ENCODE measurements at places on chromosomes 12 and 14.

- DNase-seq, result no peak
These were observed 2.1 kb upstream of the GTSF1 start for GRCh38 chr12:54475537-54475936.

- no peak for DNase-seq
These were observed 27.8 kb downstream of the COQ6 start for GRCh38 chr14:73977896-73978295.

DNA sequence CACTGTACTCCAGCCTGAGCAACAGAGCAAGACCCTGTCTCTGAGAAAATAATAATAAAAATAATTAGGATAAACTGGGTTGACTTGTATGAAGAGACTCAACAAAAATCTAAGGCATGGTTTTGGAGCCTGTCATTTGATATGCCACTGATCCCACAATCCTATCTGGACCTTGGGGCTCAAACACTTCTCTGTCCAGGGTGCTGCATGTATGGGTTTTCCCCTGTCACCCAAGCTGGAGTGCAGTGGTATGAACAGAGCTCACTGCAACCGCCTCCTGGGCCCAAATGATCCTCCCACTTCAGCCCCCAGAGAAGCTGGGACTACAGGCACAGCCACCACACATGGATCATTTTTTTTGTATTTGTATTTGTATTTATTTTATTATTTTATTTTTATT is 5.3 kb upstream of the VSIG10 start:
- DNase-seq, result no peak

DNA sequence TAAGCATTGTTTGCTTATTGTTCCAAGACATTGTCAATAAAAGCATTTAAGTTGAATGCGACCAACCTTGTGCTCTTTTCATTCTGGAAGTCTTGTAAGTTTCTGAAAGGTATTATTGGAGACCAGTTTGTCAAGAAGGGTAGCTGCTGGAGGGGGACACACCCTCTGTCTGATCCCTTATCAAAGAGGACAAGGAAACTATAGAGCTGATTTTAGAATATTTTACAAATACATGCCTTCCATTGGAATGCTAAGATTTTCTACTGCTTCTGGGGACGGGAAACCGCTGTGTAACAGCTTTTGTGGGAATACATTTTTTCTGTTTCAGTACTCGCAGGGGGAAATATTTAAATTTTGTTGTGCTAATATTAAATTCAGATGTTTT is 3.5 kb downstream of the FOS start:
- DNase-seq, result peak; percentile 54

- DNase-seq, result no peak
These were observed 86.5 kb downstream of the SRGAP1 start for GRCh38 chr12:63930971-63931370.

DNA sequence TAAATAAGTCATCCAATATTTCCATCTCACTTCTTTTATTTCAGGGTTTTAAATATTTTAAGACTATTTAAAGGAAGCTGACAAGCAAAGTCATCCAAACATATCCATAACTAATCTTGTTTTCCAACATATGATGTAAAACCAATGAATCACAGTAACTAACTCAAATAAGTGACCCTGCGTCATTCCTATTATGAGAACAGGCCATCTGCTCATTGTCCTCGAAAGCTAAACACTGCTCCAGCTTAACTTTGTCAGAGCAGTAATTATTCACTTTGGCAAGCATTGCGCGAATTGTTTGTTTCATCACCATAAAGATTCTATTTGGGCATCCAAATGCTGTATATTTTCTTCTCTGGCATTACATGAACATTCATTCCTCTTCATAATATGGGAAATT is 99.1 kb downstream of the CAPZA3 start:
- DNase-seq, result no peak

GRCh38 chr14:92650581-92651105 is 97.8 kb downstream of the LGMN start:
- DNase-seq, result no peak

GRCh38 chr14:21521501-21521900 is 4.6 kb downstream of the SALL2 start:
- no peak for DNase-seq

GRCh38 chr12:2672863-2673262 is 121.9 kb upstream of the FKBP4 start:
- no peak for DNase-seq

DNA sequence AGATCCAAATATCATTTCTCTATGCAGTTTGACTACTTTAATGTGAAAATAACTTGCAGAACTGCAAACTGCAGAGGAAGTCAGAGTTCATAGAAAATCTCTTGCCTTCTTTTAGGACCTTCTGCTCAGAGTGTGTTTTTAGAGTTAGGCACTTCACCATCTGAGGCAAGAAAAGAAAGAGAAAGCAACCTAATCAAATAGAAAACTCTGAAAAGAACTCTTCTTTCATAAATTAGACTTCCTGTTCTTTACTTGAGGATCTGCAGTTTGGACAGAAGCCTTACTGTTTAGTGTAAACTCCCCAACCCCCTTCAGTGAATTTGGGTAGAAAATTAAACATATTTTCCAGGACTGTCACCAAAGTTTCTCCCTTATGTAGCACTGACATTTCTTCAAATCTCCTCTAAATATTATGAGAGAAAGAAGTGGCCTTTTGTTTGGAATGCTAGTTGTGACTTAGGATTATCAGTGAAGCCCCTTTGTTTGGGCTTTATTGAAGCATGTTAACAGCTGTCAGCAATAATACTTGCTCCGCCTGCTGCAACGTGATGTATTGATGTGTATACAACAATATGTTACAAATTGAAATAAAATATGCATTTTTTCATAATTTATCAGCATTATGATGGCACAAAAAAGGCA is 99.5 kb downstream of the PDZRN4 start:
- no peak for DNase-seq

DNA sequence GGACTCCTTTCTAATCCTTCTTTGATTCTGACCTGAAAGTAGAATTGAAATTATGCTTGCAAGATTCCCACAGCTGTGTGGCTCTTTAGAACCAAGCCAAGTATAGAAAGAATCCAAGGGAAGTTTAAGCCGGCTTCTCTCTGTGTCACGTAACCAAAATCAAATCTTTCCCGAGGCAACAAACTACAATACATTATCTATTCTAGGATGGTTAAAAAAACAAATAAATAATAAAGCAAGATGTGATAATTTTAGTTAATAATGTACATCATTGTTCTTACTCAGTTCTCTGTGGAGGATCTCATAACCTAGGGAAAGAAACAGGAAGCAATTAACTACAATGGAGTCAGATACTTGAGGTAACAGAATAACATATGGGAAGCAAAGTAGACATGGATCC is 78.1 kb upstream of the ST8SIA1 start:
- DNase-seq, result no peak

- no peak for DNase-seq
These were observed 7.6 kb upstream of the NOP2 start for GRCh38 chr12:6575648-6576047.

GRCh38 chr12:70110085-70110484 is 133.1 kb upstream of the CNOT2 start:
- DNase-seq, result no peak

GRCh38 chr14:90911121-90911520 is 94.9 kb upstream of the TTC7B start:
- no peak for DNase-seq

DNA sequence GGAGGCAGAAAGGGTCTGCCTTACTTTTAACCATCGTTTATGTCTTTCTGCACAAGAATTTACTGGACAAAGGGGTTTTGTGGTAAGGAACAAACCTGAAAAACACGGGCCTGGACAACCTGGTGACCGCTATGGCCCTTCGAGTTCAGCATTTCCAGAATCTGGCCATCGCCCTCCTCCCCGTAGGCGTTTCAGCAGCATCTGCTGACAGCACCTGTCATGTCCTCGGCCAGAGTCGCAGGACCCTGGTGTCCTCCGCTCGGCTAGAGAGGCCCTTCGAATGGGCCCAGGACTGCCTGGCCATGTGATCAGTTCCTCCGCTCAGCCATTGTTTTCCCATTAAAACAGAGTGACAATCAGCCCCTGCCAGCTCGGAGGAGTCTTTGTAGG is 142.8 kb upstream of the FKBP4 start:
- DNase-seq, result no peak

GRCh38 chr12:125272383-125272933 is 207.2 kb downstream of the AACS start:
- no peak for DNase-seq

- DNase-seq, result peak; percentile 80
These were observed 12.5 kb downstream of the EGLN3 start for GRCh38 chr14:33938131-33938949.

DNA sequence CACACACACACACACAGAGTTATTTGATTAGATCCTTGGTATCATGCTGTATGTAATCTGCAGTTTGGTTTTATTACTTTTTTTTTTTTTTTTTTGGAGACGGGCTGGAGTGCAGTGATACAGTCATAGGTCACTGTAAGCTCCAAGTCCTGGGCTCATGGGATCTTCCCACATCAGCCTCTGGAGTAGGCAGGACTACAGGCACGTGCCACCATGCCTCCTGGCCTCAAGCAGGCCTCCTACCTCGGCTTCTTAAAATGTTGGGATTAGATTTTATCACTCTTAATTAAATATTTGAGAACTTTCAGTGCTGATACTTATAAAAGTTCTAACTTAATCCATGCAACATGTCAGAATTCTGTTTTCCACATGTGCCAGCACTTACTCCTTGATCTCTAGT is 31.3 kb upstream of the PSEN1 start:
- no peak for DNase-seq

- DNase-seq, result no peak
These were observed 11.8 kb upstream of the CEBPE start for GRCh38 chr14:23130871-23131270.

DNA sequence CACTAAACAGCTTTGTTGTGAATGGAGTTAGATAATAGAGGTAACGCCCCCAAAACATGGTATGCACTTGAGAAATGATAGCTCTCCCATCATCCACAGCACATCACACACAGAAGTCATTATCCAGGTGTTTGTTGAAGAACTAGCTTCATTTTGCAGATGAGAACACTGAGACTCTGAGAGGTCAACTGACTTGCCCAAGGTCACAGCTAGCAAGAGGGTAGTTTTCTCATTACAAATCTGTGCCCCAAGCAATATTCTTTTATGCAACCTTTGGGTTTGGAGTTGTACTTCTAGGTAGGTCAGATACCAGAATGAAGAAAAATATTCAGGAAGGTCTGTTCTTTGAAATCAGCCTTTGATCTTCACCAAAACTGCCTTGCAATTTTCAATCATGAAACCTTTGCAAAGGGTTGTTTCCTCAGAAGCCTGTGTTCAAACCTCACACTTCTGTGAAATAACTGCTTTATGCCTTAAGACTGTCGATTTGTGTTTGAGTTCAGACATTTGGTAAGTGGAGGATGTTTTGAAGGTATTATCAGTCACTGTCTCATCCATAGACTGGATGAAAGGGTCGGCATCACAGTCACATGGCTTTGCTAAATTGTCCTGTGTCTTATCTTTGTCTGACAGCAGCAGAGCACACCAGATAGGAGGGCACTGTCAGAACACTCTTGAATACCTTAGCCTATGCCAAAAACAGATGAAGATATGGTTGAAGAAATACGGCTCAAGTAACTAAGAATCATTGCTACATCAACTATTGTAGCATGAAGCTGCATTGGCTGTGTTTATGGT is 233.2 kb upstream of the BTG1 start:
- DNase-seq, result no peak

GRCh38 chr14:53209370-53209769 is 56.2 kb upstream of the DDHD1 start:
- no peak for DNase-seq

- no peak for DNase-seq
These were observed 686.4 kb downstream of the GALC start for GRCh38 chr14:87306409-87307168.

DNA sequence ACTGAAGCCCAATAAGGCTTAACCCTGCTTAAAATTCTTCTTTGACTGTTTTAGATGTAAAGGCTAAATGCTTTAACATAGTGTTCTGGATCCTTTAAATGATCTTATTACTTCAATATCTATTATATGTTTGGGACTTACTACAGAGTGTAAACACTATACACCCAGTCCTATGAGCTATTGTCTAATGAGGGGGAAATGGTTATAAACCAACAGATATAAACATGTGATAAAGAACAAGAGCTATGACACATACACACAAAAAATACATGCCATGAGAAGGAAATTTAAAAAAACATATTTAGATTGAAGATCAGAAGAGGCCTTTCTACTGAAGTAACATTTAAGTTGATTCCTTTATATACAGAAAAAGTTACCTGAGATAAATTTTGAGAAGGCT is 505.1 kb downstream of the FOXG1 start:
- DNase-seq, result no peak

DNA sequence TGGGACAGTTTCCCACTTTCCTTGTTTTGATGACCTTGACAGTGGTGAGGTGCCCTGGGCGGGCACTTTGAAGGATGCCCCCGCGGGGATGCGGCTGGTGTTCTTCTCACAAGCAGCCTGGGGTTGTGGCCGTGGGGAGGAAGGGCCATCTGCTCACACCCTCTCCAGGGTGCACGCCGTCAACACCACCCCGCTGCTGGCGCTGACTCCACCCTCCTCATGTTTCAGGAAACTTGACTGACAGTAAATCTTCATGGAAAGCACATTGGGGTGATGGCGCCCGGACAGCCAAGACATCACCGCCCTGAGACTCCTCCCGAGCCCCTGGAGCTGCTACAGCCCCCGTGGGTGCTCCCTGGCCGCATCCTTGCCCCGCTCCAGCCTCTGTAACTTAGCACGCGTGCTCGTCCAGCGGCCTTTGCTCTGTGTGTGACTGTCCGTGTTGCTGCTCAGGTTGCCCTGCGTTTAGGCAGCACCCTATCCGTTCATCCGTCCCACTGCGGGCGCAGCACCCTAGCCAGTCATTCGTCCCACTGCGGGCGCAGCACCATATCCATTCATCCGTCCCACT is 150.2 kb upstream of the C14orf180 start:
- no peak for DNase-seq

DNA sequence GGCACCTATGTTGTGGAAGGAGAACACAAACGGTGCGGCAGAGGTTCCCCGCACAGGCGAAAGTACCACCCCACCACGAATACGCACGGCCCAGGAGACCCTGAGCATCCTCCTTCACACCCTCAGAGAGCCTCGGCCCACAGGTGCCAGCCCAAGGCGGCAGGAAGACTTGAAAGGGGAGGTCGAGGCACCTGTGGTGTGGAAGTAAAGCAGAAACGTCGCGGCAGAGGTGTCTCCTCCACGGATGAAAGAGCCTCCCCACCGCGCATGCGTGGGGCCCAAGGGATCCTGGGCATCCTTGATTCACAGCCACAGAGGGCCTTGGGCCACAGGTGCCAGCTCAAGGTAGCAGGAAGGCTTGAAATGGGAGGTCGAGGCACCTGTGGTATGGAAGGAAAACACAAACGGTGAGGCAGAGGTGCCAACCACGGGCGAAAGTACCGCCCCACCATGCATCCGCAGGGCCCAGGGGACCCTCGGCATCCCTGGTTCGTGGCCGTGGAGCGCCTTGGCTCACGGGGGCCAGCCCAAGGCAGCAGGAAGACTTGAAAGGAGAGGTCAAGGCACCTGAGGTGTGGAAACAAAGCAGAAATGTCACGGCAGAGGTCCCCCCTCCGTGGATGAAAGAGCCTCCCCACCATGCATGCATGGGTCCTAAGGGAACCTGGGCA is 380.1 kb downstream of the ALG10 start:
- no peak for DNase-seq

All from mesendoderm (in vitro differentiated cells).